PC-9 (cell line): ENCODE measurements at places on chromosomes 13 and 19.
A peak's percentile ranks its signal among the peaks of the same experiment; 100 is the strongest.

DNA sequence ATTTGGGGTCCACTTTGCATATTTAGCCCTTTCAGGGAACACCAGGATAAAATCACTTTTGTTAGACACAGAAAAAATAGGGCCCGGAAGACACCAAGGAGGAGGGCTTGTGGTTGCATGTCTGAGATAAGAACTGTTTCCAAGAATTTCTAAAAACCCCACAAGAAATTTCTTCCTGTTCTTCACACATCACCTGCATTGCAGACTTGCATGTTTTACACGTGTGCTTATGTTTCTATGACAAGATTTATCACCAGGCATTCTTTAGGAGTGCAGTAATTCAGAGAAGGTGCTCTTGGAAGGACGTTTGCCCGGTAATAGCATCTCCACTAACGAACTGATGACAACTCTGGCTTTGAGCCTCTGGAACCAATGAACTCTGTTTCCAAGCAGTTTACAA is 7.1 kb upstream of the ACTL9 start:
- H3K4me3 ChIP-seq: no peak overlapping the region
- 0 out of 2 replicates have a peak, but pooled peaks cover 6% of the 10 kb centered on the region for H3K4me1 ChIP-seq
- H3K27ac ChIP-seq: no peak overlapping the region
- H3K36me3 ChIP-seq: no peaks in the 10 kb centered on the region

DNA sequence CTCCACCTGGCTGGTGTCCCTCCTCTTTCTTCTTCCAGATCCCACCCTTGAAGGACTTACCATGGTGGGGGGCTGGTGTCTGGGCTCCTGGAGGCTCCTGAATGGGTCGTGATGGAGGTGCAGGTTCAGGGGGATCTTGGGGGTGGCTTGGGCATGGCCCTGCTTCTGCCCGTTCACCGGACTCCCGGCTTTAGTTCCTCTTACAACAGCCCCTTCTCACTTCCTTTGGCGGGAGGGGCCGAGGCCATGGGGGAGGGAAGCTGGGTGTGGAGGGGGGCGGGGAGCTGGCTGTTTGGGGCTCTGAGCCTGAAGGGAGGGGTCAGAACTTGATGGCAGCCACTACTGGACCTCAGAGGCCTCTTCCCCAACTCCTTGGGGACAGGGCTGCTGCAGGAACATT is at the start of gene MYO1F:
MYO1F (minus strand) TSS at position 196 of the 400 bp plus-strand sequence; CDS start at position 63, 133 bp downstream.
- peaks cover 11% of the 10 kb centered on the region; the same call in 1 of the 2 replicates for H3K27me3 ChIP-seq
- H3K4me1 ChIP-seq: peaks cover 18% of the 10 kb centered on the region
- DNase-seq: no peak
- no peaks in the 10 kb centered on the region for H3K36me3 ChIP-seq
- no peak within 1 kb of the TSS for H3K4me3 ChIP-seq
- no peak within 1 kb of the TSS for H3K27ac ChIP-seq

DNA sequence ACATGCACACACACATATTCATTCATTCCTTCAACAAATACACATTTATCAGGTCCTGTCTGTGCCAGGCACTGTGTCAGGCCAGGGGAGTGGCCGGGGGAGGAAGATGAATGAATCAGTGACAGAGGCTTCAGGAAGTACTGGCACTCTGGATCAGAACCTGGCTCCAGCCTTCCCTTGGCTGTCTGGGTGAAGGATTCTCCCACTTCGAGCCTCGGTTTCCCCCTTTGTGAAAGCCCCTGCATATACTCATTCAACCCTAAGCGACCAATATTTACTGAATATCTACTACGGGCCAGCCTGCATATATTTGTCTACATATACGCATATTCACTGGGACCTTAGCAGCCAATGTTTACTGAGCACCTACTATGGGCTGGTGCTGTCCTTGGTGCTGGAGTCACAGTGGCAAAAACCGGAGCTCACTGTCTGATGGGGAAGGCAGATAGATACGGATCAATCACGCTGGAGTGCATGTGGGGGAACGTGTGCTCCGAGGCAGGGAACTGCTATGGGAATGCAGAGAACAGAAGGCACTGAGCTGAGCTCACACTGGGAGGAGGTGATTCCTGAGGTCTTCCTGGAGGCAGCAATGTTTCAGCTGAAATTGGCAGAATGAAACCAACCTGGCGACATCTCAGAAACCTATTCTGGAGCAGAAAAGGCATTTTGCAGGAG is 636 bp upstream of the ZNF579 start:
- DNase-seq: no peak
- 0 out of 2 replicates have a peak, but pooled peaks cover 5% of the 10 kb centered on the region for H3K27me3 ChIP-seq
- peak overlapping the region; percentile 98 for H3K4me3 ChIP-seq
- peaks cover 8% of the 10 kb centered on the region for H3K4me1 ChIP-seq

- no peak overlapping the region for H3K4me3 ChIP-seq
- no peaks in the 10 kb centered on the region for H3K36me3 ChIP-seq
- DNase-seq: no peak
- no peaks in the 10 kb centered on the region for H3K27me3 ChIP-seq
Observed at GRCh38 chr13:30163441-30163840, 143.9 kb downstream of the KATNAL1 start.

- peaks cover 64% of the 10 kb centered on the region for H3K27me3 ChIP-seq
- peaks cover 26% of the 10 kb centered on the region for H3K4me1 ChIP-seq
- H3K36me3 ChIP-seq: no peaks in the 10 kb centered on the region
- peak; percentile 37 for DNase-seq
Observed at GRCh38 chr19:17950310-17951156, 16.4 kb upstream of the KCNN1 start.

- peak overlapping the region; percentile 33 for H3K27ac ChIP-seq
- DNase-seq: peak; percentile 84
- H3K4me3 ChIP-seq: no peak overlapping the region
- H3K27me3 ChIP-seq: no peaks in the 10 kb centered on the region
Observed at GRCh38 chr19:44653977-44654774, 10.5 kb downstream of the PVR start.

DNA sequence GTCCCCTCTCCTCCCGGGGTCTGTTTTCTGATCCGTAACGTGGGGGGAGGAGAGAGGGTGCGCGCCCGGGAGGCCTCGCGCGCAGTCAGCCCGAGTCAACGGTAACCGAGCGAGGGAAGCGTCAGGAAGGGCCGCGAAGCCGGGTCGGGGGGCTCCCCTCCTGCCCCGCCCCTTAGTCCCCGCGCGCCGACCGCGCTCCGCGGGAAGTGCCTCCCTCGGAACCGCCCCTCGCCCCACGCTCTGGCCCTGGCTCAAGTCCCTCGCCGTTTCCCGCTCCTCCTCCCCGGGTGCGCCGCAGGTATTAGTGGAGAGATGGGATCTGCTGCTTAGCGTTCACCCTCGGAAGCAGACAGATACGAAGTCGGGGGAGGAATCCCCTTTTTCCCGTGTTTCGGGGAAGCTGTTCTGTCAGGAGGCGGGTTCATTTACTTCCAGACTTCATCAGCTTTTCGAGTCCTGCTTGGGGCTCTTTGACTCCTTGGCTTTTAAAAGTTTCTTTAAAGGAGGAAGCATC is 770 bp downstream of the HNRNPM start:
- H3K36me3 ChIP-seq: peaks cover 11% of the 10 kb centered on the region; the same call in 1 of the 2 replicates
- peaks cover 43% of the 10 kb centered on the region for H3K4me1 ChIP-seq
- H3K27me3 ChIP-seq: no peaks in the 10 kb centered on the region
- H3K27ac ChIP-seq: peak overlapping the region; percentile 52

DNA sequence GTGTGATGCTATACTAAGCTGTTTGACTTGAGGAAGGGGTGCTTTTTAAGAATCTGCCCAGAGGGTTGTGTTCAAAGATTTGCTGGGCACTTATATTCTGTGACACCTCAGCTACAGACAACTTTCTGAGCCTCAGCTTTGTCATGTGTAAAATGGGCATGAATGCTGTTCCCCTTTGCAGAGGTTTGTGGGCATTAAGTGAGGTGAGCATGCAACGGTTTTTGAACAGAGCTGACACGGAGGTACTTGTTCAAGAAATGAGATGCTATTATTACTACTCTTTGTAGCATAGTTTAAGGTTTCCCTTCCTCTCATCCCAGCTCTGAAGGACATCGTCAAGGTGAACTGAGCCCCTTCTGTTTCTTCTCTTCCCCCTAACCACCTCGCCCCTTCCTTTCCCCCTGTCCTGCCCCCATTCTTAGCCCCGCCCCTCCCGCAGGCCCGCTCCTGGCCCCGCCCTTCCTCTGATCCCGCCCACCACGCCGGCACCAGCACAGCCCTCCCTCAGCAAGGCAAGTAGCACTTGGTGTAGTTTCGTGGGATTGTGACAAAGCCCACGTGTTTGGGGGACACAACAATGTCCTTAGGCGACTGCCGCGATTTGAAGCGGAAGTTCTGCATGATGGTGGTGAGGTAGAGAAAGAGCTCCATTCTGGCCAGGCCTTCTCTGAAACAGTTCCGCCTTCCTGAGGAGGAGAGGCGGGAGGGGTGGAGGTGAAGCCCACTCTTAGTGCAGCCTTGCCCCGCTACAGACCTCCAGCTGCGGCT is 26.1 kb upstream of the CYP2A7 start:
- H3K4me1 ChIP-seq: peaks cover 14% of the 10 kb centered on the region
- no peak overlapping the region for H3K4me3 ChIP-seq
- H3K27me3 ChIP-seq: peaks cover 32% of the 10 kb centered on the region
- no peaks in the 10 kb centered on the region for H3K36me3 ChIP-seq

DNA sequence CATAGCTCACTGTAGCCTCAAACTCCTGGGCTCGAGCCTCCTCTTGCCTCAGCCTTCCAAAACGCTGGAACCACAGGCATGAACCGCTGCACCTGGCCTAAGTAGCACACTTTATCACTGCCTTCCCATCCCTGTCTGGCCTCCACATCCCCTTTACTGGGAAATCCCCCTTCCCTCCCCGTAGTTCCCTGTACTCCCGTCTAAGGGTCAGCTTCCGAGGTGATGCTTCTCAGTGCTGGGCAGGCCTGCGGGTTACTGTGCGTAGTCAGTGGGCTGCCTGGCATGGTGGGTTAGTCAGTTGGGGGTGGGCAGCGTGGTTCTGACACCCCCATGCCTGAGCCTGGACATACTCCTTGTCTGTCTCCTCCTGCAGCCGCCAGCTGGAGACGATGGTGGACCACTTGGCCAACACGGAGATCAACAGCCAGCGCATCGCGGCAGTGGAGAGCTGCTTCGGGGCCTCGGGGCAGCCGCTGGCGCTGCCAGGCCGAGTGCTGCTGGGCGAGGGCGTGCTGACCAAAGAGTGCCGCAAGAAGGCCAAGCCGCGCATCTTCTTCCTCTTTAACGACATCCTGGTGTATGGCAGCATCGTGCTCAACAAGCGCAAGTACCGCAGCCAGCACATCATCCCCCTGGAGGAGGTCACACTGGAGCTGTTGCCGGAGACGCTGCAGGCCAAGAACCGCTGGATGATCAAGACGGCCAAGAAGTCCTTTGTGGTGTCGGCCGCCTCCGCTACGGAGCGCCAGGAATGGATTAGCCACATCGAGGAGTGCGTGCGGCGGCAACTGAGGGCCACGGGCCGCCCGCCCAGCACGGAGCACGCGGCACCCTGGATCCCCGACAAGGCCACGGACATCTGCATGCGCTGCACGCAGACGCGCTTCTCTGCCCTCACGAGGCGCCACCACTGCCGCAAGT is 8.4 kb downstream of the PLEKHF1 start:
- H3K4me3 ChIP-seq: no peak overlapping the region
- peaks cover 54% of the 10 kb centered on the region for H3K4me1 ChIP-seq
- DNase-seq: no peak
- no peaks in the 10 kb centered on the region for H3K27me3 ChIP-seq

GRCh38 chr19:3450796-3451411 is 29.4 kb downstream of the SMIM24 start:
- peak; percentile 86 for DNase-seq
- peaks cover 12% of the 10 kb centered on the region for H3K4me1 ChIP-seq
- peak overlapping the region; percentile 79 for H3K27ac ChIP-seq
- H3K36me3 ChIP-seq: no peaks in the 10 kb centered on the region
- H3K4me3 ChIP-seq: no peak overlapping the region

DNA sequence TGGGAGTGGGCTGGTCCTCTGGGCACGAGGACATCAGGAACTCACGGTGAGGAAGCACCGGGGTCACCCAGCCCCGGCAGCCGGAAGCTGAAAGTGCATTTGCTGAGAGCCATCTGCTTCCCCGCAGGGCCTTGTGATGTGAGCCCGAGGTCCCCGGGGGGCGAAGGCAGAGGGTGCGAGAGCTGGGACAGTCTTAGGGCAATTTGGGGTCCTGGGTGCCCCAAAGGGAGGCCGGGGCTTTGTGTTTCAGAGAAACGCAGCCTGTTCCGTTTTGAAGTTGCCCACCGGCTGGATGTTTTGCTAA is 4.8 kb downstream of the F2RL3 start:
- no peak overlapping the region for H3K4me3 ChIP-seq
- no peaks in the 10 kb centered on the region for H3K27me3 ChIP-seq
- no peak for DNase-seq
- no peaks in the 10 kb centered on the region for H3K36me3 ChIP-seq

GRCh38 chr19:7251494-7251893 is 42.7 kb downstream of the INSR start:
- no peak for DNase-seq
- H3K36me3 ChIP-seq: no peaks in the 10 kb centered on the region
- no peaks in the 10 kb centered on the region for H3K27me3 ChIP-seq
- H3K27ac ChIP-seq: no peak overlapping the region

DNA sequence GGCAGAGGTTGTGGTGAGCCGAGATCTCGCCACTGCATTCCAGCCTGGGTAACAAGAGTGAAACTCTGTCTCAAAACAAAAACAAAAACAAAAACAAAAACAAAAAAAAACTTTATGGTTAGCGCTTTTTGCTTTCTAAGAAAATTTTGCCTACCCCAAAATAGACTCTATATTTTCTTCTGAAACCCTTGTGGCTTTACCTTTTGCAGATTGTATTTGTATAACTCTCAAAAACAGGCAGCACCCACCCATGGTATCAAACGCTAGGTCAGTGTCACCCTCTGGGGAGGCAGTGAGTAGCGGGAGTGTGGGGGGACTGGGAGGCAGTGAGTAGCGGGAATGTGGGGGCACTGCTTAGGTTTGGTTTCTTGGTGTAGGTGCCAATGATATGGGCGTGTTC is 7.5 kb upstream of the SLC39A3 start:
- peaks cover 24% of the 10 kb centered on the region for H3K27me3 ChIP-seq
- H3K36me3 ChIP-seq: no peaks in the 10 kb centered on the region
- no peaks in the 10 kb centered on the region for H3K4me1 ChIP-seq
- H3K4me3 ChIP-seq: no peak overlapping the region

GRCh38 chr19:40592170-40592569 is 9.0 kb upstream of the LTBP4 start:
- no peak overlapping the region for H3K27ac ChIP-seq
- peak; percentile 56 for DNase-seq
- H3K27me3 ChIP-seq: peaks cover under 1% of the 10 kb centered on the region
- no peaks in the 10 kb centered on the region for H3K36me3 ChIP-seq
- H3K4me1 ChIP-seq: peaks cover under 1% of the 10 kb centered on the region; the same call in 1 of the 2 replicates

DNA sequence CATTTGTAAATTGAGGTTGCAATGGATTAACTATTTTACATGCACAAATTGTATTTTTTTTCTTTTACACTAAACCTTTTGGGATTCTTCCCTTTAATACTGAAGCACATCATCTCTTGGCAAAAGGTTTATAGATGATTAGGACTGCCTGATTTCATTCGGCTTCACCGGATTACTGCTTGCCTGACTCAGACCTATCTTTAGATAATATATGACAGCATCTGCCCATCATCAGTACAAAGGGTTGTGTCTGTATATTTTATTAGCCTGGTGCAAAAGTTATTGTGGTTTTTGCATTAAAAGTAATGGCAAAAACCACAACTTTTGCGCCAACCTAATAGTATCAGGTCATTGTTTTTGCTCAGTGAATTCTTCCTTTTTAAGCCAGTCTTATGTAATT is 316.2 kb upstream of the HTR2A start:
- H3K27me3 ChIP-seq: no peaks in the 10 kb centered on the region
- no peaks in the 10 kb centered on the region for H3K4me1 ChIP-seq
- no peak for DNase-seq
- no peak overlapping the region for H3K27ac ChIP-seq
- H3K4me3 ChIP-seq: no peak overlapping the region
